NCI-H1930 (cell line): ENCODE measurements at places on chromosomes 12 and 14.

DNA sequence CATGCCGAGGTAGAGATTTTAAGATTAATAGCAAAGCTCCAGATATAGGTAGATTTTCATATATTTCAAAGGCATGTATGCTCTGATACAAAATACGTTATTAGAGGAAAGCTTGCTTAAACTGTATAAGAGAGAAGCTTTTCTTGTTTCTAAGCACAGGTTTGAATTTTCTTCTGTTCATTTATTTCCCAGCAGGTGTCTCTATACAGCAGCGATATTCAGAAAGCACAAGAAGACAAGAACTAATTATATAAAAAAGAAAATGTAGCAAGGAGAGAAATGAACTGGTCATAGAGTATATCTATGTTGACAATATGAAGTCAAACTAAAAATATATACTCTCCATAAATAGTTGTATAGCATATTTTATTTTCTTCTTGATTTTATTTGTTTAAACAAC, 307.4 kb upstream of the NOVA1 start:
- no peak for DNase-seq

DNA sequence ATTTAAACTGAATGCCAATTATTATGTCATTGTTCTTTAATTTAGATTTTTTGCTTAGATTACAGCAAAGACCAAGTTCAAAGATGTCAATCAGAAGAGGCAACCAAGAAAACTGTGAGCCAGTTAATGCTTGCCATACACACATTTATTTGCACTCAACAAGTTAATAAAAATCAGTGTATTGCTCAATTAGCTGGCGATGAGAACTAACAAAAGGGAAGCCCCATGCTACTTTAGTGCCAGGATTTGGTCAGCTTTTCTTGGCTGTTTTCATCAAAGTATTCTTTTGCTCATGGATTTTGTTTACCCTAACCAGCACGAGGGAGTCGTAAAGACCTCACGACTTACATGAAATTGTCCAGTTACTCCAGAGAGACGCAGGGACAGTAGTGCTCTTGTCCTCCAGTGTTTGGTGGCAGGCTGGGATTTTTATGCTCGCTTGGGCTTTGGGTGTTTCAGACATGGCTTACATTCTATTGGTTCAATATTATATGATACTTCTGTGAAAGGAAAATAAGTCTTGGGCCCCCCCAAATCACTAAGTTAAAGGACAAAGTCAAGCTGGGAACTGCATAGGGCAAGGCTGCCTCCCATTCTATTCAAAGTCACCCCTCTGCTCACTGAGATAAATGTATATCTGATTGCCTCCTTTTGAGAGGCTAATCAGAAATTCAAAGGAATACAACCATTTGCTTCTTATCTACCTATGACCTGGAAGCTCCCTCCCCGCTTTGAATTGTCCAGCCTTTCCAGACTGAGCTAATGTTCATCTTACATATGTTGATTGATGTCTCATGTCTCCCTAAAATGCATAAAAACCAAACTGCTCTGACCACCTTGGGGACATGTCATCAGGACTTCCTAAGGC, 7.4 kb upstream of the B4GALNT1 start:
- DNase-seq: no peak

DNA sequence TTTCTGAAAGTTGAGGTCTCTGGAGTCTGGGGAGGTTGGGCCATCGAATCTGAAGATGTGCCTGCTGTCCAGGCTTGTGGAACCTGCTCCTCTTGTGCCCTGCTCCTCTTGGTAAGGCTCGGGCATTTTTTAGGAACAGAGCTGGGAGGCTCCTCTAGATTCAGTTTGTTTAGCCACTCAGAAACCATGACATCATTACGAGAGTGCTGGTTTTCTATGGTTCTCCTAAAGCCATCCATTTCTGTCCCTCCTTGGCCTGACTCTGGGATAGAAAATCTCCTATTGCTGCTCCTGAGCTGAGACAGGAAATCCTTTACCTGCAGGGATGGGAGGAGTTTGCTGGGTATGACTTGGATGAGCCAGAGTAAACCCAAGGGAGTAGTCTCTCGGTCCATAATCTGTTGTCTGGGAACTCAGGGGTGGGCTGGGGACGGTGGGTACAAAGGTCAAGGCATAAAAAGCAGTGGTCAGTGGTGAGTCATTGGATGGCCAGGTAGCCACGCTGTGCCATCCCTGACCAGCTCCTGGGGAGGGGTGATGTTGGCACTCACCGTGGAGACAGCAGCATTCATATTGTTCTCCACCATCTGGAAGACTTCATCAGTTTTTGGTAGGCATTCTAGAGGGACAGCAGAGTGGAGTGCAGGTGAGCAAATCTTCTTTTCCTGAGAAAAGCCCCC, 2.4 kb upstream of the ADCY4 start:
- DNase-seq: no peak

DNA sequence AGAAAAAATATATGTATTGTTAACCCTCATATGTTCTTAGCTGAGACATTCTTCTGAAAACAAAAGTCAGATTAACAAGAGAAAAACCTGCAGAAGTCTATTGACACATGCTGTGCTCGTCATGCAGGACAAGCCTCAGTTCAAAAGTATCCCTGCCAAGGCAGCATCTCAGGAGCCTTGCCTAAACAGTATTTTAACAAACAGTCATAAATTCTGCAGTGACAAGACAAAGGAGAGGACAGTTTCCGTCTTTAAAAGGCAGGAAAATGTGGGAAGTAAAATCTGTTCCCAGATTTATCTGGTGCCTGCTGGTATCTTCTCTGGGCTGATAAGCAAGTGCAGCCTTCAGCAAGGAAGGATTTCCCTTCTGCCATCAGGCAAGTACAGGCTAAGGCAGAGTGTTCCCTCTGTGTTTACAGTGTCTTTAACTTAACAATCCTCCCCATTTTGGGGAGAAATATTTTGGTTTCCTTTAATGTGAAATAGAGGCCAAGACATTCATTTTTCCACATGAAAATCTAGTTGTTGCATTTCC, 480.2 kb upstream of the CCDC196 start:
- no peak for DNase-seq

DNA sequence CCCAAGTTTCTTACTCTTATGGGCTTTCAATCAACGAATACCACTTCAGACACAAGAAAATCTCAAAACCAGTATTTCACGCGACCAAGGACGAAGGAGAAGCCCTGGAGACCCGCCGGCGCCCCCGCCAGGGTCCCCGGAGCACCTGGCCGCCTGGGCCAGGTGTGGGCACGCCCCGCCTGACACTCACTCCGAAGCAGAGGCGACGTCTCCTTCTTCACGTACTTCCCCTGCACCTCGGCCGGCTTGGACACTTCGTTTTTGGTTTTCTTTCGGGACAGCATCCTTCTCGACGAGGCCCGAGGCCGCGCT, 466 bp downstream of the SAV1 start:
- peak; percentile 31 for DNase-seq

DNA sequence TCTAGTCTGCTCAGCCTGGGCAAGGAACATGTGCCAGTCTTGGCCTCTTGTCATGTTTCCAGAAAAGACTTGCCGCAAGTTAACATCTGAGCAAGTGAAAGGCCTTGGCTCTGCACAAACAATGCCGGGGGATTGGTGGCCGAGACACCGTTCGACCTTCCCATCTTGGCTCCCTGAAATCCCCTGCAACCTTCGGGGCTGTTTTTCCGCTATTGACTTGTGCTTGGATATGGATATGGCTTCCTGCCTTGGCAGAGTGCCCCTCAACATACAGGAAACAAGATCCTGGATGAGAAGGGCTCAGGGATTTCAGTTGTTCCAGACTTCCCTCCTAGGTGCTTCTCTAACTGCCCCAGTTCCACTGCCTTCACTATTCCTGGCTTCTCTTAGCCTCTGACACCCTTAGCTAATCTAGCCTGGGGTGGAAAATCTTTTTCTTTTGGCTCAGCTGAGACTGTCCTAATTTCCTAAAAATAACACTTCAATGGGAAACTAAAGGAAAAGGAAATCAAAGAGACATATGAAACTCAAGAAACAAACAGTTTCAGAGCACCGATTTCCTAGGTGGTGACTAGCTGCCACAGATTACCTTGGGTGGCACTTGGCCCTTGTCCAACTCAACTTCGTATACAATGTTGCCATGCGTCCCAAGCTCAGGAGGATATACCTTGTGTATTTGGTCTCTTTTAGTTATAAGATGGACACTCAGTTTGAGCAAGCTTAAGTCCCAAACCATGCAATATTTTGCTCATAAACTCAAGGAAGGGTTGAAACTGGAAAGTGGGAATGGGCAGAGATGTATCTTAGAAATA, 33.9 kb downstream of the RDH12 start:
- no peak for DNase-seq

DNA sequence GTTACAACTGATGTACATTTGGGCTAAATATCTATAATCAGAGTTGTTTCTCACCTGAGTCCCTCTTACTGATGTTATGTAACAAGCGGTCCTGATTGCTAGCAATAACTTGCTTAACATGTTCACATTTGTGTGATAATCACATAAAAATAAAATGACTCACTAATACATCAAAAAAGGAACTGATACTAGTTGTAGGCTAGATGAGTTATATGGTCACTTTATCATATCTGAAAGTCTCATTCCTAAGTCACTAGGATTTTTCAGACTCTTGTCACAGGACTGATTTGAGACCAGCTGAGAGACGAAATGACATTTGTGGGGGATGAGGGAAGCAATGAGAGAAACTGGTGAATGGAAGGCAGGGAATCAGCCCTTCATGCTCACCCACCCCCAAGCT, 34.3 kb downstream of the NKX2-1 start:
- no peak for DNase-seq

DNA sequence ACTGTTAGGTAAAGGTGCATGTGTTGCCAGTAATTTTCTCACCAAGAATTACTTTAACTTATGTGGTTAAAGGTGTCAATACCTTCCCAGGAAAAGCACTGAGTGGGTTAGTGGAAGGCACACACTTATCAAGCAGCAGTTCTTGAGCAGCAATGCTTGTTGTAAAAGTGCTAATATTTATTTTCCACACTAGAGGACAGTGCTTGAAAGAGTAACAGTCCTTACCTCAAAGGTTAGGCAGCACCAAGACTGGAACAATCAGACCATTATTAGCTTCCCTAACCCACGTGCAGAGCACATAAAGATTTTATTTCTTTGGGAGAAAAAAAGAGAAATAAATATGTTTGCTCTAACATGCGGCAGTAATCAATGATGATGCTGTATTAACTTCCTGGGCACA, 48.8 kb upstream of the KRR1 start:
- DNase-seq: no peak

GRCh38 chr12:2248901-2249381, 196.2 kb downstream of the CACNA1C start:
- no peak for DNase-seq

DNA sequence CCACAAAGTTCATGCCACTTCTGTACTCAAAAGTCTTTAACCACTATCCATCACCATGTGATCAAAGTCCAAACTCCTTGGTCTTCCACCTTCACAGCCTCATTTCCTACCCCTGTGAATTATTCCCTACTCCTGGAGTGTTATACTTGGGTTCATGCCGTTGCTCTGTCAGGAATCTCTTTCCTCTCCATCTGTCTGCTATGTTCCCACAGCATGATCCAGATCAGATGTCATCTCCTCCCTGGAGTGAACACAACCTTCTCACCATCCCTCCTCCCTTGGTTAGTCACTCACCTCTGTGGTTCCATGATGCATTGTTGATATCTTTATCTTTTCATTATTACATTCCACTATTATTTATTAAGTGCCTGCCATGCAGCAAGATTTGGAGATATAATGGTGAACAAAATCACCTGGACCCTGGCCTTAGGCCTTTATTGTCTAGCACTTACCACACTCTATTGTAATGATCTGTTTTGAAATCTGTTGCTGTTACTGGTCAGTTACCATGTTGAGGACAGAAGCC, 22.4 kb downstream of the LACRT start:
- no peak for DNase-seq

DNA sequence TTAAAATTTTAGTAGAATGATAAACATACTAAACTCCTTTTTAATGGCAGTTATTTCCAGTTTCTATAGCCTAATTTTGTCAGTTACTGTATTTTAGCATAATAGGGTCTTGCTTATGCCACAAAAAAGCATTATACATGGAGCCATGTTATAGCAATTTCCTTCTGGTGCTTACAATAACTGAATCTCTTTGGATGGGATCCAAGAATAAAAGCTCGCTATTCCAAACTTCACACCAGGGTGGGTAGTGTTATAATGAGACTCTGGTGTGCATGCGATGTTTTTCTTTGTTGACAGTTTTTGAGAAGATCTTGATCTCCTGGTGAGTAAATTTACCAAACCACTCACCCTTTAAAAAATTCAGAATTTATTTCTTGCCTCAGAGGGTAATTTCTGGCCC, 90.4 kb upstream of the CCDC91 start:
- DNase-seq: no peak

DNA sequence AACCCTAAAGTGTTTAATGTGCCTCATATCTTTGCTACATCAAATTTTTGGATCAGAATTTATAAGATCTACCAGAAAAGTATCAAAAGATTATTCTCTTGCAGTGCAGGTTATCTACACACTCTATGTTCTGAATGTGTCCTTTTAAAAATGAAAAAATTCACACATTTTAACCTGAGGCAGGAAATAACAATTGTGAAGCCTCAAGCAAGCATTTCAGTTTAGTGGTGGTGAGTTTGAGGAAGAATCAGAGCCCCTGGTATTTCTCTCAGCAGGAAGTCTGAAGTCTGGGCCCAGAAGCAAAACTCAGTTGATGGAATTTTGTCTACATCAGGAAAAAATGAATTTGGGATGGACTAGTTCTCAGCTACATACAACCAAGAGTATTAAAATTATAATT, 137.0 kb upstream of the PZP start:
- DNase-seq: no peak

DNA sequence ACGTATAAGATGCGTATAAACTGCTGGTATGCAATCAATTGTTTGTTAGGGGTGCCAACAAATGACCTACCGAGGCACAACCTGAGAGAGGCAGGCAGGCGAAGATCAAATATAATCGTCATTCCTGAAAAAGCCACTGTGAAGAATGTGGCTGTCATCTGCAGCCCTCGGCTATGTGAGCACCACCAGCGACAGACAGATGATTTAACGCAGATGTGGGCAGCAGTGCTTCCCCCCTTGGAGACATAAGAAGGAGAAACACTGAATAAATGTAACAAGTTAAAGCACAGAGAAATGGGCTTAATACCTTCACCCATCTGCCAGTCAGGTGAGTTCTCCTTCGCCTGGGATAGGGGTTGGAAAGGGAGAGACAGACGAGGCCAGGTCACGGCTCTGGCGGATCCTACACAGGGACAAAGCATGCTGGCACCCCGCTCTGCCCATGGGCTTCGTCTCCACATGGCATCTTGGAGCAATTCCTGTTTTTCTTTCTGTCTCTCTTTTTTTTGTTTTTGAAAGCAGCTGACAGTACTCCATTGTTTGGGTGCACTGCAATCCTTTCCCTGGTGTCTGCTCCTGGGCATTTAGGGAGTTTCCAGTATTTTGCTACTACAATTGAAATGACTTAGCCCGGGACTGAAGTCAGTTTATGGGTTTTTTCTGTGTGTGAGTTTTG, 28.1 kb downstream of the TNFAIP2 start:
- no peak for DNase-seq
